Type B pancreatic cell (in vitro differentiated cells): ENCODE measurements at places on chromosomes 7 and 10.

GRCh38 chr7:101538596-101539459 lies 90.3 kb downstream of the MYL10 start:
- H3K36me3 ChIP-seq = no peaks in the 10 kb centered on the region
- DNase-seq = peak; percentile 84
- H3K27ac ChIP-seq = no peak overlapping the region
- no peak overlapping the region for H3K4me3 ChIP-seq
- H3K4me1 ChIP-seq = no peaks in the 10 kb centered on the region
- no peaks in the 10 kb centered on the region for H3K27me3 ChIP-seq

DNA sequence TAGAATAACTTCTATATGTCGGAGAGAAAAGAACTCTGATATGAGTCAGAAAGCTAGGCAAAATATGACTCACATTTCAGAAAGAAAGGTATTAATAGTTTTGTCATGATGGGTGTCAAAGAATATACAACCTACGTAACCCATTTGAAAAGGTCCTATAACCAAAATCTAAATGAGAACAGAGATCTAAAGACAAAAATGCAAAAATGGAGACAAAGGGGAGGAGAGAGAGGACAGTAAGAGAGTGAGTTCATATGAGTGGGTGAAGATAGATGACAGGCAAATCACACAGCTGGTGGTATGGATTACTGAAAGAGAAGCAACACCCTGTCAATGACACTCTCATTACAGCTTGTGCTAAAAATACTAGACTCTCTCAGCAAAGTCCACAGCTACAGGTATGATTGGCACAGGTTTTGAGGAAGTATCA lies 25.6 kb downstream of the ANKMY2 start:
- DNase-seq = no peak
- no peak overlapping the region for H3K4me3 ChIP-seq
- no peaks in the 10 kb centered on the region for H3K27me3 ChIP-seq
- H3K36me3 ChIP-seq = peaks cover 41% of the 10 kb centered on the region
- H3K27ac ChIP-seq = no peak overlapping the region

GRCh38 chr10:124236816-124237215 lies 143.4 kb upstream of the CHST15 start:
- no peaks in the 10 kb centered on the region for H3K36me3 ChIP-seq
- H3K27ac ChIP-seq = no peak overlapping the region
- no peak for DNase-seq
- H3K4me3 ChIP-seq = no peak overlapping the region
- no peaks in the 10 kb centered on the region for H3K4me1 ChIP-seq

DNA sequence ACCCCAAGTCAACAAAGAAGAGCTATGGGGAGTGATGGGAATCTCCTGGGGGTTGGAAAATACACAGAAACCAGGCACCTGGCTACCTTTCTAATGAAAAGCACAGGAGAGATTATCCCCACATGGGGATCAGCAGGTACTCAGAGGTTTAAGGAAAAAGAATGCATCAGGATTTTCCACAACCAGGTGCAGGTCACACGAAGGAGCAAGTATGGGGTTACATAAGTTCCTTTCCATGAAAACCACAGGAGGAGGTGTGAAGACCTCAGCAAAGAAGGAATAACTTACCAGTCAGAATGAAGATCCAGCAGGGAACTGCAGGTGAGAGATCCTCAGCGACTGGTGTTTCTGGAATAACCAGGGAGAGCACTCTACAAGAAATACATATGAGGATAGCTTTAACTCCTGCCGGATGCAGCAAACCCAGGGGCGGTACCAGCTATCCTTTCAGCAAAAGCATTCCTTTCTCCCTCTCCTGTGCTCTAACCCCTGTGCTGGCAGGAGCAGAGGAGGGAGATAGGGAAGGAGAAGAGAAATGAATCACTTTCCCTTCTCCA lies 116.7 kb upstream of the TMEM106B start:
- no peak overlapping the region for H3K27ac ChIP-seq
- DNase-seq = no peak
- H3K36me3 ChIP-seq = no peaks in the 10 kb centered on the region
- H3K4me3 ChIP-seq = no peak overlapping the region
- no peaks in the 10 kb centered on the region for H3K27me3 ChIP-seq

GRCh38 chr7:140275069-140275965 lies 98.5 kb upstream of the KDM7A start:
- H3K4me1 ChIP-seq = peaks cover 6% of the 10 kb centered on the region
- H3K36me3 ChIP-seq = no peaks in the 10 kb centered on the region
- no peak overlapping the region for H3K4me3 ChIP-seq

DNA sequence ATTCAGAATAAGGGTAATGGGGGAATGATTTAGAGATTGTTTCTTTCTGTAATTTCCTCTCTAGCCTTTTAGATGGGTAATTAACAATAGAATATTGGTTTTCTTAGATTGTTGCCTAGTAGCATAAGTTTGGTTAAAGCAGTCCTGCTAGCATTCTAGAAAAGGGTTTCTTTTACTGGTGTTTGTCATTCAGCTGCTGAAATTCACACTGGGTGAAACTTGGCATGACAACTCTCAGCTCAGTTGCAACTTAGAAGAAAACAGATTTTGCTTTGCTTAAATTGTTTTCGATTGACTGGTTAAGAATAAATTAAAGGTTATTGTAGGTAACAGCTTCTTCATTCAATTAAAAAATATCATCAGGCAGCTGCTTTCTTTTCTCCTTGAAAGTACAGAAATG lies 25.1 kb upstream of the PDK4 start:
- no peak overlapping the region for H3K27ac ChIP-seq
- DNase-seq = no peak
- H3K36me3 ChIP-seq = no peaks in the 10 kb centered on the region
- H3K4me1 ChIP-seq = no peaks in the 10 kb centered on the region
- H3K4me3 ChIP-seq = no peak overlapping the region
